ENCODE measurements at places on chromosomes 3 and 15.

DNA sequence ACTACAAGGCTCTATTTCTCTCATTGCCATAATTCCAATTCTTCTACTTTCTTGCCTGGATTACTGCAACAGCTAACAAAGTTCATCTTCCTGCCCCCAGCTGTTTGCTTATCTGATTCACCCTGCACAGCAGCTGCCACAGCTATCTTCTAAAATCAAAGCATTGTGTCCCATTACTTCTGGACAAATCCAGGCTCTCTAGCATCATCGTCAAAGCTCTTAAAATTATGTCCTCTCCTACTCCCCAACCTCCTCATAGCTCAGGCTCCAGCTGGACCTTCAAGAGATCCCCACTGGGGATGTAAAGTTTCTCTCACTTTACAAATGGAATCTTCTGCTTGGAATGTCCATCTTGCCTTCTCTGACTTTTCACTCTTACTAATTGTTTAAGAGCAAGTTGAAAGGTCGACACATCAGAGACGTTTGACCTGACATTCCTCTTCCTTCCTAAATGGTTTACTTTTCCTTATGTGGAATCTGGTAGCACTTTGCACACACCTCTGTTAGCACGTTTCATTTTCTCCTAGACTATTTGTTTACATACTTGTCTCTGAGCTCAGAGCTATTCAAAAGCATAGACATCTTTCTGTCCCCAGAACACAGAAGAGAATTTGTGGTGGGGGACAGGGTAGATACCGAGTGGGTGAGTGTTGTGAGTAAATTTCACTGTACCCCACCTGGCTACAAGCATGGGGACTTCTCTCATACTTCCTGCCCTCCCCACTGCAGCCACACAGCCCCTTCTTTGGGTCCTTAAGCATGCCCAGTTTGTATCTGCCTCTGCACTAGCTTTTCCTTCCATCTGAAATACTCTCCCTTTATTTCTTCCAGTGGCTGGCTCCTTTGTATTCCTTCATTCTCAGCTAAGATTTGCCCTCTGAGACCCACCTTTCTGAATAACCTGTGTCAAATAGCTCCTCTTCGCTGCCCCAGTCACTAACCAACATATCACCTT, 77.9 kb downstream of the SERPINI1 start:
- no peak for DNase-seq

- no peak for DNase-seq
Observed at GRCh38 chr15:100060276-100060926, 281.4 kb downstream of the ADAMTS17 start.

DNA sequence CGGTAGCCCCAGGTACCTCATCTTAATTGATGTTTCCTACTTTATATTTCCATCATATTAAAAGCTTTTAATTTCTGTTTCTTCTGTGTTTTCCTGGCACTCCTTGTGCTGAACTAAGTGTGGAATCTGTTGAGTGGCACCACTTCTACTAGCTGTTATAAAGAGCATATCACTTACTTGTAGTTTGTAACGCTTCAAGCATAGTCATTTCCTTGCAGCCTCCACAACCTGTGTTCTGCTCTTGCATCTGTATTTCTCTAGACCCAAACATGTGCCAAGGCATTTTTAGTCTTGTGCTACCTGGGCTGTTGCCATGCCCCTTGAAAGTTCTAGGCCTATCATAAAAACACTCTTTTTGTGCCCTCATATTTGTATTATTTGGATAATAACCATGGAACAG, 16.0 kb downstream of the ZNF654 start:
- no peak for DNase-seq

DNA sequence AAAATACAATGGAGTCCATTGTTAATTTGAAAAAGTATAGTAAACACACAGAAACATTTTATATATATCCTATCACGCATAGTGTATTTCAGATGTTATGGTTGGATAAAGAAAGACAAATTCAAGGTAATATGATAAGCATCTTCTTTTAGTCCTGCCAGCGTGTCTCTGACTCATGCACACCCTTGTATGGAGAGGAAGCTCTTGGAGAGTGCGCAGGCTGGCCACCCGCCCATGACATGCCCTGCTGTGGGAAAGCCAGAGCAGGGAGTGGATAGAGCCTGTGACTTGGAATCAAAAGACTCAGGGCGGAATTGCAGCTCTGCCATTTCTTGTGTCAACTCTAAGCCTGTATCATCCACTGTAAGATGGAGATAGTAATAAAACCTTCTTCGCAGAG, 23.0 kb upstream of the COPG1 start:
- no peak for DNase-seq

DNA sequence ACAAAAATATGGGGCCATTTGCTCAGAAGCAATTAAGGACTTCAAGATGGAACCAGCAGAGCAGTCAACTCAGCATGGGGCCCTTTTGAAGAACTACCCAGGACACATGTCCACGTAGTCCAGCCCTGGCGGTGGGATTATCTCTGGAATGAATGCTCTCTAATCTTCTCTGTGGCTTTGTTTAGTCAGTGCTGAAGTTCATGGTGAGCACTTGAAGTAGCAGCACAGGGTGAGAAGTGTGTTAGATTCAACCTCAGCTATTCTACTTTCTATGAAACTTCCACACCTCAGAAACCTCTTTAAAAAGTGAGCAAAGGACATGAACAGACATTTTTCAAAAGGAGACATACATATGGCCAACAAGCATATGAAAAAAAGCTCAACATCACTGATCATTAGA, 74.4 kb downstream of the THRB start:
- no peak for DNase-seq

DNA sequence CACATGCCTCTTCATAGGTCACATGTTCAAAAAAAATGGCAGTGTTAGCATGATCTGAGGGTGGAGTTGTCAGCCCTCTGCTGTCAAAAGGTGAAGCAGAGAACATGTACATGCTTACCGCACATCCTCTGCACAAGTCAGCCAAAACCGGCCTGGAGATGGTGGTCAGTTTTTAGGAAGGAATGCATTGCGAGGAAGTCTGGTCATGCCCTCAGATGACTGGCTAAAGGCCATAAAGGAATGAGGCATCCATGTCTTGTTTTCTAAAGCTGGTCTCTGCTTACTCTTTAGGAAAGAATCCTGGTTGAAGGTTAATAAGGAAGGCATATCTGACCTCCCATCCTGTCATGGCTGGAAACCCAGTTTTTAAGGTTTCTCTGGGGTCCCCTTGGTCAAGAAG, 292.0 kb upstream of the CCDC54 start:
- no peak for DNase-seq

DNA sequence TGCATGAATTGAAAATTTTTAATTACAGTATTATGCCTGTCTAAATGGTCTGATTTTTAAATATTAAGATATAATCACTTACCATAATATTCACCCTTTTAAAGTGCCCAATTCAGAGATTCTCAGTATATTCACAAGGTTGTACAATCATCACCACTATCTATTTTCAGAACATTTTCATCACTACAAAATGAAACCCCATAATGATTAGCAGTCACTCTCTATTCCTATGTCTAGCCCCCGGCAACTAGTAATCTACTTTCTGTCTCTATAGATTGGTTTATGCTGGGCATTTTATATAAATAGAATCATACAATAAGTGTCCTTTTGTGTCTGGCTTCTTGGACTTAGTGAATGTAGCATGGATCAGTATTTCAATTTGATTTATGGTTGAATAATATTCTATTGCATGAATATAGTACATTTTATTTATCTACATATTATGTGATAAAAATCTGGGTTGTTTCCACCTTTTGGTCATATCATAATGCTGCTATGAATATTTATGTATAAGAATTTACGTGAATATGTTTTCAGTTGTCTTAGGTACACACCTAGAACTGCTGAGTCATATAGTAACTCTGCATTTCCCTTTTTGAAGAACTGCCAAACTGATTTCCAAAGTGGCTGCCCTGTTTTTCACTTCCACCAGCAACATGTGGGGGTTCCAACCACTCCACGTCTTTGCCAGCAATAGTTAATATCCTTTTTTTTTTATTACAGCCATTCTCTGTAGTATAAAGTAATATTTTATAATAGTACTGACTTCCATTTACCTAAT, 485.7 kb upstream of the ZNF385D start:
- no peak for DNase-seq

DNA sequence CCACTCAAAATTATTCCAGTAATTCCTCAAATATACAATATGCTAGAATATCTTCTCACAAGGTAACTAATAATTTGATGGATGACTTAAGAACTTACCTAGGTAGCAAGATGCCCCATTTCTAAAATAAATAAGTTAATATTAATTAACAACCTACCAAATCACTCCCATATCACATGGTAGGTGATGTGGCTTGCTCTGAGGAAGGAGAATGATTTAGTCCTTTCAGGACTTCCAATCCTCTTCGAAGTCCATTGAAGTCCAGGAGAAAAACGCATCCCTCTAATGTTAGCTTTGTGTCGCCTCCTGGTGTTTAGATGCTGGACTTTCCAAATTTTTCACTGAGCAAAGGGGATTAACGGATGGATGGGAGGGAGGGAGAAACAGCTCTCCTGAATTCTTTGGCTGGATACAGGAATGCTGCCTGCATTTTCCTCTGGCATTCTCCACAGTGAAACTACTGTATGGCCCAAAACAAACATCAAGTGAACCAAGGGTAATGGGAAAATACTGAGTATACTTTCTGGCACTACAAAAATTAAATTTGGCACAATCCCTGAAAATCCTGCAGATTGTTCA, 58.6 kb downstream of the PRICKLE2 start:
- no peak for DNase-seq

DNA sequence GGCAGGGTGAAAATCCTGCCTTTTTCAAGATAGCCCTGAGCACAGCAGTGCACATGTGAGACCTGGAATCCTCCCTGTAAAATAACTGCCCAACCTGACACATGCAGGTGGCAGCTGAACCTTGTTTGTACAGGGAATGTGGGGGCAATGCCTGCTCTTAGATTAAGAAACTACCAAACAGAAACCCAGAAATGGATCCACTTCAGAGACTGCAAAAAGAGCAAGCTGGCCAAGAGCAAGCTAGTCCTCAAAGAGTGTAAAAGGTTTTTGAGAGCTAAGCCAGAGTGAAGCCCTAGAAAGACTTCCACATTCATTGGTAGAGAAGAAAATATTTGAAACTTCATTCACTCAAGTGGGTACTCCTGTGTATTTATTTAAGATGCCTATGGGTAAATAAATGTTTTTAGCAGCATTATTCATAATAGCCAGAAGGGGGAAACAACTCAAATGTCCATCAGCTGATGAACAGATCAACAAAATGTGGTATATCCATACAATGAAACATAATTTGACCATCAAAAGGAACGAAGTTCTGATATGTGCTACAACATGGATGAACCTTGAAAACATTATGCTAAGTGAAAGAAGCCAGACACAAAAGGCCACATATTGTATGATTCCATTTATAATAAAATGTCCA, 96.0 kb upstream of the TSC22D2 start:
- DNase-seq: no peak

- peak; percentile 3 for DNase-seq
Observed at GRCh38 chr3:61250784-61251173, 473 bp downstream of the FHIT start.

DNA sequence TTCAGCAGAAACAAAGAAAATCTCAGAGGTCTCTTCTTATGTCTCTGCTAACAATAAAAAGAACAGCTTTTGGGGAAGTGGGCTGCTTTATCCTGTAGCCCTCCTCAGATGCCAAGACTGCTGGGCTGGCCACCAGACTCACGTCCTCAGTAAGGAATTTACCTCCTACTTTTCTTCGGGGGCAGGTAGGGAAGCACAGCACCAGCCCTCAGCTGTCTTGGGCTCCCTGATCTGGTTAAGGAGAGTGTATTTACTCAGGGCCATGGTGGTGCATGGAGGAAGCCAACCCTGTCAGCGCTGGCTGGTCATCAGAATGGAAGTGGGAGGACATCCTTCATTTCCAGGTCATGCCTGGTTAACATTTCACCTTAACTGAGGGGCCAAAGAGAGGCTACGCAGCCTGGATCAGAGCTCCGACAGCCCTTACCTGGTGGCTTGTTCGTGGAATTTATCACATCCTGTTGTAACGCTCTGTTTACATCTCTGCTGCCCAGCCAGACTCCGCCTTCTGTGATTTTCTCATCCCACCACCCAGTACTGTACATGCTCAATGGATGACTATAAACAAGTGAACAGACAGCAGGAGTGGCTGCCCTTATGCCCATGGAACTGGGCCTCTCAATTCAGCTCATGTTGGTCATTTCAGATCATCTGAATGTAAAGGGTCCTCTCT, 108.3 kb downstream of the IGF2BP2 start:
- DNase-seq: no peak

GRCh38 chr3:68220832-68221231, 566.4 kb upstream of the SUCLG2 start:
- DNase-seq: no peak

- DNase-seq: no peak
Observed at GRCh38 chr3:56689303-56689702, 6.2 kb upstream of the TASOR start.

- DNase-seq: no peak
Observed at GRCh38 chr3:20105513-20106280, 65.5 kb downstream of the KAT2B start.

DNA sequence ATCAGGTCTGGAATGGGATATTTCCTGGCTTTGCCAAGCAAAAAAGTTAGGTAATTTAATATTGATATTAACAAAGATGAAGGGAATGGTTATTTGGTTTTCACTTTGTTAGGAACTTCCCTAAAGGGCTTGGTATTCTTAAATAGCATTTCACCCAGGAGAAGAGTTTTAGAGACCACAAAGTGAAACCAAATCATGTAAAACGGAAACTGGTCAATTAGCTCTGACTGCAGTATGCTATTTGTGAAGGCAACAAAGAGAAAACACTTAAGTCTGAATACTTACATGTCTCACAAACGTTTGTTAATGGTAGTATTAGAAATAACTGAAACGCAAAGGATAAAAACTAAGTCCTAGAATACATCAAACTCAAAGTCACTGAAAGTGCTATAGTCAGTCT, 32.4 kb upstream of the SETMAR start:
- no peak for DNase-seq

DNA sequence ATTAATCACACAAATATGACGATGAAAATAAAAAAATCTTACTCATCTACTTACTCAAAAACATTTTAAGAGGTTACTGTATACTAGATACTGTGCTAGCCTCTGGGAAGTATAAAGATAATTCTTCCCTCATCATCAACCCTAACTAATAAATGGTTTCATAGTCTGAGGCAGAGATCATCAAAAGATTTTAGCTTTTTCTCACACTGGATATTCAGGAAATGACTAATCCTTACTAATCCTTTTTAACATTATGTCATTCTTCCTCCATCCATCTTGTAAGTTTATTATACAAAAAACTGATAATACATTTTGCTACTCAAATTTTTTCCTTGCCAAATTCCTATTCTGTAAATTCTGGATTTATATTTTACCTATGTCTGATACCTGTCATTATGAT, 29.7 kb downstream of the ACAD11 start:
- DNase-seq: no peak

- no peak for DNase-seq
Observed at GRCh38 chr3:195032106-195032759, 238.7 kb downstream of the XXYLT1 start.

GRCh38 chr3:129608087-129608935, 1.8 kb upstream of the PLXND1 start:
- DNase-seq: no peak

DNA sequence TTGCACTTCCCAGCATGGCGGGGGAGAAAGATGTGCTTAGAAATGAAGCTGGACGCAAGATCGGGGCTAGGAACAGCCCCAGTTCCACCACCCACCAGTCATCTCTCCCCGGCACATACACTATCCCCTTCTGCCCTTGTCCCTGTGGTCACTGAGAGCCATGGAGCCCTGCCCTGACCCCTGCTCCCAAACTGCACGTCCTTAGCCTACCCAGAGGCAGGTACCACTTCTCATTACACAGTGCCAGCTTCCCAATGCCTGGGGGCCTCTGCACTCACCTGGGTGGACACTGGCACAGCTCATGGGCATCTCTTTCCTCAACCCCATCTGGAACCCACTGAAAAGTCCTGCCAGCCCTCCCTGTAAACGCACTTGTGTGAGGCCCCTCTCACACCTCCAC, 139.3 kb upstream of the PRR20G start:
- DNase-seq: no peak

Measured in stimulated activated CD4-positive, alpha-beta T cell treated with anti-CD3 and anti-CD28 coated beads, Interleukin-15, amount 100 ng/mL, for 1 hour (primary cell).